ENCODE measurements at places on chromosomes 6 and 20.

GRCh38 chr6:160462116-160462515 is 113.9 kb downstream of the SLC22A3 start:
- DNase-seq: no peak

- DNase-seq: no peak
Measured at GRCh38 chr6:3712827-3713665, 38.5 kb downstream of the PXDC1 start.

DNA sequence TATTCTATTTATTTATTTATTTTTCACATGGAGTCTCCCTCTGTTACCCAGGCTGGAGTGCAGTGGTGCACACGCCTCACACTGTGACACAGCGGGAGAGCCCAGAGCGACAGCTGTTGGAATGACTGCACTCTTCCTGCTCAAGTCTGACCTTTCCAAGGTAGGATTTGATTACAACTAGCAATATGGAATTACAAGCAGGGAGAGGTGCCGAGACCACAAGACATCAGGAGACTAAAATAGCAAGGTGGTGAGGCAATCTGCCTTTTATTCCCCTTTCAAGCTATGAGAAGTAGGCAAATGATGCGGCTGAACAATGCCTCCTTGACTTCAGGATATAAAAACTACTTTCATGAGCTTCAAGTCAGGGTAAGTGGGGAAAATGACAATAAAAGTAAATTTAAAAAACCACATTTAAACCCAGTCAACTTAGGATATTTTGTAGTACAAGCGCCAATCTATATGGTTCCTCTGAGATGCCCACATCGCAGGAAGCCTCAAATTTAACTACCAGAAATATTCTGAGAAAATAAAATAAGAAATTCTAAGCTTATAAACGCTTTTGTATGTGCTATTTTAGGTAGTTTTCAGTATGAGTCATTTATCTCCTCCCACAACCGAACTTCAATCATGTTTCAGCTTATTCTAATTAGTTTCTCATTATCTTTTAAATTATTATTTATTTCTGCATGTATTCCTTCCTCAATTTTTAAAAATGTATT is 146.9 kb upstream of the SGK1 start:
- DNase-seq: peak; percentile 17

- DNase-seq: no peak
Measured at GRCh38 chr6:43338243-43338642, 29.6 kb upstream of the CRIP3 start.

DNA sequence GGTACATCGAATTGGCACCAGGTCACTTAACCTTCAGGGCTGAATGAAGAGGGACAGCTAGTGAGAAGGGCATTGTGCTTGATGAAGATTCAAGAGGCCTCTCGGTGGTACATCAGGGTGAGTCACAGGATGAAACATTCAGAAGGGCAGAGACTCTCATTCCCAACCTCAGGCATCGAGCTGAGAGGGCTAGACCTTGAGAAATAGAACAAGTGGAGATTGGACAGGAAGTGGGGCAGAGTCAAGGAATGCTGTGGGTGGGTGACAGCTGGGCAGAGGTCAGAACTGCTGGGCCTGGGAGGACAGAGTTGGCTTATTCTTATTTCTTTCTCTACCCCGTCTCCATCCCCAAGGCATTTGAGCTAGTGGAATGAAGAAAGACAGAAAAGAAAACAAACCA is 126.0 kb downstream of the SCML4 start:
- DNase-seq: no peak

DNA sequence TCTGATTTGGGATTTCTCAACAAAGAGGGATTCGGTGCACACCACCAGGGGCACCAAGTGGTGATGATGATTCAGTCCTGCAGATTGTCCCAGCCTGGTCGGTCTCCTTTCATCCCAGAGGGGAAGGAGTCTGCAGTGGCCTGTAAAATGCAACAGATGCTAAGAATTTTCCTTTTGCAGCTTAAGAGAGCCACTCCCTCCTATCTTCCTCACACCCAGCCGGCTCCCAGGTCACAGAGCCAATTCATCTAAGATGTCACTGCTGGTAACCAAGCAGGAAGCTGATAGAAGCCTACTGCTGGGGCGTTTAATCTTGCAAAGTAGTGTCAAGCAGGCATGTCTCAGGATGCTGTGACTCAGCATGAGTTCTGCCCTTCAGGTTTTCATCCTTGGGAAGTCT is 203.8 kb upstream of the LRFN2 start:
- no peak for DNase-seq

- DNase-seq: no peak
Measured at GRCh38 chr6:21201637-21202350, 391.8 kb upstream of the SOX4 start.

- no peak for DNase-seq
Measured at GRCh38 chr6:161840380-161840779, 566.5 kb upstream of the AGPAT4 start.

GRCh38 chr6:119360262-119360915 is 10.8 kb upstream of the MAN1A1 start:
- DNase-seq: no peak

GRCh38 chr6:166636191-166636933 is 9.3 kb upstream of the RPS6KA2 start:
- no peak for DNase-seq

DNA sequence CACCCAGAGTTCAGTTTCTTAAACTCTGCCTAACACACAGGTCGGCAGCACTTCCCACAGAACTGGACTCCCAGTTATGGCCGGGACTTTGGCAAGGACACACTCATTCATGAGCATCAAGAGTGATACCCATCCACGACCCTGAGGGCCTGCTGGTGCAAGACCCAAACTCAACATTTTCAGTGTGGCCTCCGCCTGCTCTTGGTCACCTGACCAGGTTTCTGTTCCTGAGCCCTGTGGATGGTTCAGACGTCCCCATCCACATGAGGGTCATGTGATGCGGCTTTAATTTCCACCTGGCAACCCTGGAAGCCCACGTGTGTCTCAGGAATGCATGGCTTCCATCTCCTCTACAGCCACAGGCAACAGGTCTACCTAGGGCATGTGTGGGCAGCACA is 245.3 kb downstream of the DLL1 start:
- DNase-seq: no peak

GRCh38 chr6:125153391-125154117 is at the start of gene TPD52L1:
Gene TPD52L1, plus strand, starts transcription at chr6:125153773. Its CDS starts 179 bp downstream, at chr6:125153952.
- DNase-seq: peak; percentile 56

DNA sequence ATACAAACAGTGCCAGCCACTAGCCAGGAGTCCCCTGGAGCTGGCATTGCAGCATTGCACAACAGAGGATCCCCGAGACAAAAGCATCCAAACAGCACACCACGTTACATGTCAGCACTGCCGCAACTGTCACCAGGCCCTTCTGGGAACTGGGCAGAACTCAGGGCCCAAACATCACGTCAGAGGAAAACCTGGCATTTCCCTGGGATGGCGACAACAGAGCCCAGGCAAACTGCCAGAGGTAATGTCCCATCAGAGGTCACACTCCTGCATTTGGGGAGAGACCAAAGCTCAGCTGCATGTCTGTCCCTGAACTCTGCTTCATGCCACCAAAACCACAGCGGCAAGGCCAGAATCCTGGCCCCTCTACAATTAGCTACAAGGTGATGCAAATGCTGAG is 36.3 kb downstream of the PPP1R3G start:
- no peak for DNase-seq

DNA sequence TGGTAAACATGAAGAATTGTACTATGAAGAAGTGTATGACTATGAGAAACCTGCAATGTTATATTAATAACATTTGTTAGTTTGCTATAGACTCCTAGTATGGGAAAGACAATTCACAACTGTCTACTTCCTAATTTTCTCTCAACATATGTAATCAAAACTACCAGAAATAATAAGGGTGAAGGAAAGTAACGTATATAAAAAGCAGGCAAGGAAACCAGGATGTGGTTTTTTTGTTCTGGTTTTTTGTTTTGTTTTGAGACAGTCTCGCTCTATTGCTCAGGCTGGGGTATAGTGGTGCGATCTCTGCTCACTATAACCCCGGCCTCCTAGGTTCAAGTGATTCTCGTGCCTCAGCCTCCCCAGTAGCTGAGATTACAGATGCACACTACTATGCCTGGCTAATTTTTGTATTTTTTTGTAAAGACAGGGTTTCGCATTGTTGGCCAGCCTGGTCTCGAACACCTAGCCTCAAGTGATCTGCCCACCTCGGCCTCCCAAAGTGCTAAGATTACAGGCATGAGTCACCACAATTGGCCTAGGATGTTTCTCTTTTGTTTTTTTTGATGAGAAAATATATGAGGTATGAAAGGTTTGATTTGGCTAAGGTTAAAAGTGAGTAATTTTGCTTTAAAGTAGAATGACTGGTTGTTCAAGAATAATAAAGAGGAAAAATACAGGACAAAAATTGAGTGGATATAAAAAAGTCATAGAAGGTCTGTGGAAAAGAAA is 83.1 kb downstream of the PTCHD4 start:
- no peak for DNase-seq

GRCh38 chr6:158313989-158314388 is 1.7 kb downstream of the TULP4 start:
- DNase-seq: no peak

DNA sequence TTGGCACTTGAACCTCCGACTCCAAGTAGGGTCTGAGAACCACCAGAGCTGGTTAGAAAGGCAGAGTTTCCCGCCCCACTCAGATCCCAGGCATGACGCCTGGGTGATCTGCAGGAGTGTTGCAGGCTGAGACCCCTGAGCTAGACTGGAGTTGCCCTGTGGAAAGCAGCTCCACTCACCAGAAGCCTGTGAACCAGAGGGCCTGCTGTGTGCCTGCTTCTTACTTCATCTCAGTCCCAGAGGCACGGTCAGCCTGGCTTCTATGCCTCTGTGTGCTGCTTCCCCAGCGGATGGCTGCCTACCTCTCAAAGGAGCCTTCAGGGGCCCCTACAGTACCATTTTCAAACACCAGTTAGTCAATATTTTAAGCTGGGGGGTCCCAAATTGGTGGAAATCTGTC is 15.6 kb upstream of the CCN6 start:
- DNase-seq: no peak

- peak; percentile 18 for DNase-seq
Measured at GRCh38 chr6:139648430-139649000, 274.1 kb upstream of the CITED2 start.

DNA sequence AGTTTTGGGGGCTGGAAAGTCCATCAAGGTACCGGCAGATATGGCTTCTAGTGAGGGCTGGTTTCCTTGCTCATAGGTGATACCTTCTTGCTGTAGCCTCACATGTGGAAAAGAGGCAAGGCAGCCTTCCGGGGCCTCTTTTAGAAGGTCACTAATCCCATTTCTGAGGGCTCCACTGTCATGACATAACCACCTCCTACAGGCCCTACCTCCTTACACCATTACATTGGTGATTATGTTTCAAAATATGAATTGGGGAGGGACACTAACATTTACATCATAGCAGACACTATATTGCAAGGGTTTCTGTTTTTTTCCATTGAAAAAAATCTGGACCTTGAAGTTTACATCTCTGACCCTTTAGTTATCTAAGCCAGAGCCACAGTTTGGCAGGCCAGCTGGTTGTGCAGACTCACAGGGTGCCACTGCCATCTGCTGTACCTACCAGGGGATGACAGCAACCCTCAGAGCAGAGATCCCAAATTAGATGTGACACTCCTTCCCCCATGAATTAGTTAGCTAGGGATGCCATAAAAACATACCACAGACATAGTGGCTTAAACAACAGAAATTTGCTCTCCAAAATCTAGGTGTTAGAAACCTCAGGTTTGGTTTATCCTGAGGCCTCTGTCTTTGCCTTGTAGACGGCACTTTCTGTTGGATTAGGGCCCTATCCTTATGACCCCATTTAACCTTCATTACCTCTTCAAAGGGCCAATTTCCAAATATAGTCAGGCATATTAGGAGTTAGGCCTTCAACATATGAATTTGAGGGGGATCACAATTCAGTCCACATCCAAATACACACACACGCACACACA is 166.4 kb upstream of the RNF217 start:
- peak; percentile 73 for DNase-seq

DNA sequence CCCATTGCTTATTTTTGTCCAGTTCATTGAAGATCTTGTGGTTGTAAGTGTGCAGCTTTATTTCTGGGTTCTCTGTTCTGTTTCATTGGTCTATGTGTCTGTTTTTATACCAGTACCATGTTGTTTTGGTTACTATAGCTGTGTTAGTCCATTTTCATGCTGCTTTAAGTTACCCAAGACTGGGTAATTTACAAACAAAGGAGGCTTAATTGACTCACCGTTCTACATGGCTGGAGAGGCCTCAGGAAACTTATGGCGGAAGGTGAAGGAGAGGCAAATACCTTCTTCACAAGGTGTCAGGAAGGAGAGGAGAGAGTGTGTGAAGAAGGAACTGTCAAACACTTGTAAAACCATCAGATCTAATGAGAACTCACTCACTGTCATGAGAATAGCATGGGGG is 29.9 kb upstream of the FERMT1 start:
- no peak for DNase-seq
